ENCODE measurements at places on chromosomes 3 and 15. TPM values are rescaled to one million over a fixed set of nuclear protein-coding genes. Genes with fewer than 3 reads are reported as not detected.

The CCR4 gene
- total RNA-seq = not detected

GRCh38 chr3:15601399-15602145, at the start of the genes BTD and HACL1:
Gene BTD (plus strand): TSS chr3:15601745. CDS start chr3:15635440, 33,695 bp downstream.
Gene HACL1 (minus strand): TSS chr3:15601569. CDS start chr3:15601463, 106 bp downstream.
- no peaks in the 10 kb centered on the region for H3K27me3 ChIP-seq
- peak; percentile 99 for DNase-seq
- peak within 1 kb of the TSS; percentile 66 for H3K4me3 ChIP-seq
- peaks cover 2% of the 10 kb centered on the region for H3K4me1 ChIP-seq
- peaks cover 2% of the 10 kb centered on the region for H3K36me3 ChIP-seq
- peak within 1 kb of the TSS; percentile 56 for H3K27ac ChIP-seq

GRCh38 chr3:55546866-55547669, 60.0 kb upstream of the WNT5A start:
- no peak overlapping the region for H3K4me3 ChIP-seq
- no peak overlapping the region for H3K27ac ChIP-seq
- H3K27me3 ChIP-seq = peaks cover 16% of the 10 kb centered on the region
- no peaks in the 10 kb centered on the region for H3K4me1 ChIP-seq

DNA sequence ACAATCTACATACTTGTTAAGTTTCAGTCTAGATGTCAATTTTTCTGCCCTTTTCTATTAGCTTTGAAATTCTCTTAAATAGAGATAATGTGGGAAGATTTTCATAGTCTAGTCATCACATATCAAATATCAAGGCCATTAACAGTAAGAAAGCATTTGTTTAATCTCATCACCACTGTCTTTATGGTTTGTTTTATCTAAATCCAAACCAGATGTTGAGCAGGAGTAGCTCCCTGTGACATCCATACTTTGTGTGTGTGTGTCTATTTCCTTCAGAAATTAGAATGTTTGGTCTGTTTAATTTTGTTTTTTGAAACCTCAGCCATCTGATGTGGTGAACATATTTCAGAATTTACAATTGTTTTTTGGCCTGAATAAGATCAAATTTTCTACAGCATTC, 23.1 kb upstream of the GOLGA8B start:
- no peaks in the 10 kb centered on the region for H3K4me1 ChIP-seq
- H3K27ac ChIP-seq = no peak overlapping the region
- H3K36me3 ChIP-seq = no peaks in the 10 kb centered on the region
- H3K27me3 ChIP-seq = peaks cover 21% of the 10 kb centered on the region
- no peak overlapping the region for H3K4me3 ChIP-seq

The ITIH1 gene
- not detected for total RNA-seq

GRCh38 chr15:66644869-66645268, 57.2 kb upstream of the SMAD6 start:
- no peaks in the 10 kb centered on the region for H3K27me3 ChIP-seq
- peak overlapping the region; percentile 19 for H3K27ac ChIP-seq
- no peaks in the 10 kb centered on the region for H3K36me3 ChIP-seq
- DNase-seq = peak; percentile 69
- H3K4me3 ChIP-seq = no peak overlapping the region

- H3K4me1 ChIP-seq = no peaks in the 10 kb centered on the region
- H3K36me3 ChIP-seq = no peaks in the 10 kb centered on the region
- peaks cover 36% of the 10 kb centered on the region for H3K27me3 ChIP-seq
- H3K4me3 ChIP-seq = no peak overlapping the region
Observed at GRCh38 chr15:84871428-84871985, 13.0 kb upstream of the SLC28A1 start.

The ADGRG7 gene
- not detected for total RNA-seq

- H3K27ac ChIP-seq = no peak overlapping the region
- H3K4me1 ChIP-seq = no peaks in the 10 kb centered on the region
- H3K36me3 ChIP-seq = no peaks in the 10 kb centered on the region
- no peaks in the 10 kb centered on the region for H3K27me3 ChIP-seq
Observed at GRCh38 chr3:22620498-22620897, 582.6 kb upstream of the UBE2E2 start.

The TM4SF18 gene
- under 0.01 TPM for total RNA-seq

The NEK10 gene
- 6.6 TPM for total RNA-seq

GRCh38 chr3:197501496-197501878, 54.3 kb downstream of the BDH1 start:
- no peak overlapping the region for H3K4me3 ChIP-seq
- H3K4me1 ChIP-seq = peaks cover 3% of the 10 kb centered on the region
- peak; percentile 31 for DNase-seq
- H3K36me3 ChIP-seq = no peaks in the 10 kb centered on the region

DNA sequence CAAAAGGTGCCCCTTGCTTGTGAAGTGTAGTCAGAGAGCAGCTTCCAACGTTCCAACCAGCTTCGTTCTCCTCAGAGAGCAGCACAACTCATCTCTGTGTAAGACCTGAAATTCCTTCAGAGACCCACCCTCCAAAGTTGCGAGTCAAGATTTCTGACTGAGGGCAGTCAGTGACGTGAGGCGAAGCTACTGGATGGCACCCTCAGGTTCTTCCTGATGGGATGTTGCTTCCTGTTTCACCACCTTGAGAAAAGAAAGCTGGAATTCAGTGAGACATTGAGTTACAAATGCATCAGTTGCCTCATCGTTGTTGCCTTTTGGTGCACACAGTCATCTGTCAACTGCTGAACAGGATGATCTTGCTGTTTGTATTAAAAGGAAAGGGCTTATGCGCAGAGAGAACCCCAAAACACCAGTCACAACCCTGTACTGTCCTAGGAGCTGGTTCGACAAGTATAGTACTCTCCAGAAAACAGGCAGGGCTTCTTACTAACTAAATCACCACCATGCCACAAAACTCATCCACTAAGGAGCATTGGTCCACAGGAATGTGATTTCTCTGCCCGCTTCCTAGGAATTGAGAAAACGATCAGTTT, at the start of gene CERS3:
TSS of gene CERS3 (minus strand) at position 118 of the 596 bp plus-strand sequence. CDS start 27,101 bp downstream, outside the sequence.
- no peaks in the 10 kb centered on the region for H3K4me1 ChIP-seq
- no peak within 1 kb of the TSS for H3K4me3 ChIP-seq
- no peaks in the 10 kb centered on the region for H3K27me3 ChIP-seq
- H3K36me3 ChIP-seq = no peaks in the 10 kb centered on the region
- DNase-seq = no peak
- H3K27ac ChIP-seq = no peak within 1 kb of the TSS

The BOC gene
- 5.3 TPM for total RNA-seq

The RARRES1 gene
- total RNA-seq = 1.9 TPM

DNA sequence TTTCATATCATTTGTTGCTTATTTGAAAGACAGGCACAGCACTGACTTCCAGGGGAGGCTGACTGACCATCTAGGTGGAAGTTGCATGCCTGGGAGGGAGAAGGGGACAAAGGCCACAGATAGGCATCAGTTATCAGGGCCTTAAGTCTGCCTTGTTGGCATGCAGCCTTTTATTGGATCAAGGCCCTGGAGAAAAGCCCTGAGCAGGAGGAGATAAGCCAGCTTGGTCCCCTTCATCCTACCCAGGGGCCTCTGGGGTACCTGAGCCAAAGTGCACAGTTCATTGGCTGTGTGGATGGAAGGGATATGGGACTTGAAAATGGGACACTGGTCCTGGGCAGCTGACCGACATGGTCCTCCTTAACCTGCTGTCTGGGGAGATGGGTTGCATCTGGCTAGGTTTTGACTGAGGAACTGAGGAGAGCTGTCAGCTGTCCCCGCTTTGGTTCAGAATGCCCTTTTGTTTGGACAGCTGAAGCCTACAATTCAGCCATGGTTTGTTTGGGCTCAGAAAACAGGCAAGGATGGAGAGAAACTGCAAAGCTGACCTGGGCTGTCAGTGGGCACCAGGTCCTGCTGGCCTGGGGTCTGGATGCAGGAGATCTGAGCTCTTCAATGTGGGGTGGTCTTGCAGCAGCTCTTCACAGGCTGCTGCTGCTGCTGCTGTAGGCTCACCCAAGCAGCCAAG, 60.0 kb downstream of the FLNB start:
- no peaks in the 10 kb centered on the region for H3K36me3 ChIP-seq
- no peak for DNase-seq
- H3K4me3 ChIP-seq = no peak overlapping the region
- H3K27ac ChIP-seq = peak overlapping the region; percentile 11
- no peaks in the 10 kb centered on the region for H3K27me3 ChIP-seq
- H3K4me1 ChIP-seq = peaks cover 32% of the 10 kb centered on the region

GRCh38 chr3:68033867-68034266, 379.5 kb upstream of the SUCLG2 start:
- H3K4me1 ChIP-seq = no peaks in the 10 kb centered on the region
- no peaks in the 10 kb centered on the region for H3K36me3 ChIP-seq
- DNase-seq = no peak
- no peaks in the 10 kb centered on the region for H3K27me3 ChIP-seq
- no peak overlapping the region for H3K27ac ChIP-seq

DNA sequence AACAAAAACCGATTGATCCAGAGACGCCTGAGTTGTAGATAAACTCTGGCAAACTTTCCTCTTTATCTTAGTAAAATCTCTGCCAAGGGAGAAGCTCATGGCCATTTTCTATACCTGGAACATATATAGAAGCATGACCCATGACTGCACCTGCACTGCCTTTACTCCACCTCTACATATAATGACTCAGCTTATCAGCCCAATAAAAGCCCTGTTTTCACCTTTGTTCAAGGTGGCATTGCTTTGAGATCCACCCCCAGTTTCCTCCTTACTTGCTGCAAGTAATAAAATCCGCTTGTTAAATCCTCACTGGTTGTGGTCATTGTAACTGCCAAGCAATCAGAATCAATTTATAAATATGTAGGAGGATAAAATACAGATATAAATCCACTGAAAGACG, 1280.4 kb downstream of the NSUN3 start:
- H3K27ac ChIP-seq = no peak overlapping the region
- H3K4me3 ChIP-seq = no peak overlapping the region
- H3K27me3 ChIP-seq = no peaks in the 10 kb centered on the region
- DNase-seq = no peak
- no peaks in the 10 kb centered on the region for H3K36me3 ChIP-seq

DNA sequence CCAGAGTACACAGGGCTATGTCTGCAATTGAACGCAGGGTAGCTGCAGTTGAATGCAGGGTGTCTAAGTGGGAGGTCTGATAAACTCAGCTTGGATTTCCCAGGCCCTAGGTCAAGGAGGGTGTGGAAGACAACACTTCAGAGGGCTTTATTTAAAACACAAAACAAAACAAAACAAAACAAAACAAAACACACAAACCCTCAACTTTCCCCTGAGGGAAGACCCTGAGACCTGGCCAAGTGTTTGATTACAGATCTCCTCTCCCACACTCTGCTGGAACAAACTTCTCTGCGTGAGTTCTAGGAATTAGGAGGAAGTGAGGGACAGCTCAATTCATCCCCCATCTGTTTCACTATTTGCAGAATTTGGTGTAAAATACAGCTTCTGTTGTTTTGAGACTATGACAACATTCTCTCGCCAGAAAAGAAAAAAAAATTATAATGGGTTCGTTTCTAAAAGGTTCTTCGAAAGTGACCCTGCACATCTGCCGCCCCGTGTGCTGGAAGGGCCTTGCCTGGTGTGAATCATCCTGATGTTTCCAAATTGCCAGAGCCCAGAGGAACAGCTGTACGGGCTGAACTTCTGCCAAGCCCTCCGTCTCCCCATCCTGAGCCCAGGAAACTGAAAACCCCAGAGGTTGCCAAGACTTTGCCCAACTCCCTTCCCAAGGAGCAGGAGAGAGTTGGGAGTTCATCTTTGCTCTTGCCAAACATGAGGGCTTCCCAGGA, 73.3 kb upstream of the RAD18 start:
- H3K4me3 ChIP-seq = no peak overlapping the region
- H3K27ac ChIP-seq = no peak overlapping the region
- no peaks in the 10 kb centered on the region for H3K4me1 ChIP-seq
- DNase-seq = peak; percentile 9
- no peaks in the 10 kb centered on the region for H3K36me3 ChIP-seq

DNA sequence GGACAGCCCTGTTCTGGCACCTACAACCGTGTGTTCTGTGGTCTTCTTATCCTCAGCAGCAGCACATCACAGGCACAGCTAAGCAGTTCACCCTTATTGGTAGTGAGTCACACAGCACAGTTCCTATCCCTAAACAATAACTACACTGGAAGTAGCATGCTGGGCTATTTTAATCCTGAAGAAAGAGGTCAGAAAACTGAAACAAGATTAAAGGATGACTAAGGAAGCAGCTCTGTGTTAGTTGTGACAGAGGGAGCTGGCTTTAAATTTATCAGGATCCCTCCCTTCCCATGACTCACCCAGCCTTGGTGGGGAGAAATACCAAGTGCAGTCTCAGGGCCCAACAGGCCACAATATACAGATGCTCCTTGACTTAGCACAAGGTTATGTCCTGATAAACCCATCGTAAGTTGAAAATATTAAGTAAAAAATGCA, 144.3 kb downstream of the ERC2 start:
- no peak overlapping the region for H3K4me3 ChIP-seq
- no peaks in the 10 kb centered on the region for H3K4me1 ChIP-seq
- peak; percentile 49 for DNase-seq
- no peaks in the 10 kb centered on the region for H3K27me3 ChIP-seq
- no peak overlapping the region for H3K27ac ChIP-seq

DNA sequence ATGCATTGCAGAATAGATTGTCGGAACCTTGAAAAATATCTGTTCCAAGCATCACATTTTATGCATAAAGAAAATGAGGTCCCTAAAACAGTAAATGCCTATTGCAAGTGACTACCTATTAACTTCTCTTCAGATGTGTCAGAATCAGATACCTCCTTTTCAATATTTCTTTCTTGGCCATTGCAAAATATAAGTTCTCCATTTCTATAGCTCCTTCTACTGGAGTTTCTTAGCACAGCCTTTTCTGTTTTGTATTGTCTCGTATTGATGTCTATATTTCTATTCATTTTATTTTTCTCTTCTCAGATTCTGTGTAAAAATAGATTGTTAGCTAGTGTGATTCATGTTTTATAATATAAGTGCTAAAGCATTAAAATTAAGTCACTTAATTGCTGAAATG, 63.4 kb downstream of the PPARG start:
- DNase-seq = no peak
- no peaks in the 10 kb centered on the region for H3K27me3 ChIP-seq
- no peak overlapping the region for H3K27ac ChIP-seq
- H3K4me3 ChIP-seq = no peak overlapping the region

GRCh38 chr15:35427496-35427895, 118.5 kb downstream of the DPH6 start:
- H3K27me3 ChIP-seq = no peaks in the 10 kb centered on the region
- no peaks in the 10 kb centered on the region for H3K36me3 ChIP-seq
- no peak overlapping the region for H3K27ac ChIP-seq

GRCh38 chr15:62933386-62933785, 109.2 kb upstream of the TPM1 start:
- H3K36me3 ChIP-seq = no peaks in the 10 kb centered on the region
- peaks cover 11% of the 10 kb centered on the region for H3K4me1 ChIP-seq
- no peaks in the 10 kb centered on the region for H3K27me3 ChIP-seq
- no peak overlapping the region for H3K4me3 ChIP-seq

GRCh38 chr3:34301313-34301712, 502.9 kb downstream of the PDCD6IP start:
- no peaks in the 10 kb centered on the region for H3K27me3 ChIP-seq
- H3K4me3 ChIP-seq = no peak overlapping the region
- H3K27ac ChIP-seq = no peak overlapping the region

- peaks cover 42% of the 10 kb centered on the region for H3K4me1 ChIP-seq
- no peaks in the 10 kb centered on the region for H3K36me3 ChIP-seq
- H3K4me3 ChIP-seq = no peak overlapping the region
- peak overlapping the region; percentile 88 for H3K27ac ChIP-seq
- H3K27me3 ChIP-seq = no peaks in the 10 kb centered on the region
Observed at GRCh38 chr3:112774293-112774926, 72.3 kb downstream of the CD200R1L start.

GRCh38 chr15:71807691-71808091, 2.7 kb upstream of the NR2E3 start:
- DNase-seq = peak; percentile 33
- no peaks in the 10 kb centered on the region for H3K27me3 ChIP-seq
- no peaks in the 10 kb centered on the region for H3K36me3 ChIP-seq
- peaks cover 15% of the 10 kb centered on the region for H3K4me1 ChIP-seq

The SUMF1 gene
- total RNA-seq = 25.0 TPM
